ENCODE measurements at places on chromosomes 3 and 15.

GRCh38 chr3:182182531-182182968 is 470.8 kb downstream of the SOX2 start:
- no peak for DNase-seq

DNA sequence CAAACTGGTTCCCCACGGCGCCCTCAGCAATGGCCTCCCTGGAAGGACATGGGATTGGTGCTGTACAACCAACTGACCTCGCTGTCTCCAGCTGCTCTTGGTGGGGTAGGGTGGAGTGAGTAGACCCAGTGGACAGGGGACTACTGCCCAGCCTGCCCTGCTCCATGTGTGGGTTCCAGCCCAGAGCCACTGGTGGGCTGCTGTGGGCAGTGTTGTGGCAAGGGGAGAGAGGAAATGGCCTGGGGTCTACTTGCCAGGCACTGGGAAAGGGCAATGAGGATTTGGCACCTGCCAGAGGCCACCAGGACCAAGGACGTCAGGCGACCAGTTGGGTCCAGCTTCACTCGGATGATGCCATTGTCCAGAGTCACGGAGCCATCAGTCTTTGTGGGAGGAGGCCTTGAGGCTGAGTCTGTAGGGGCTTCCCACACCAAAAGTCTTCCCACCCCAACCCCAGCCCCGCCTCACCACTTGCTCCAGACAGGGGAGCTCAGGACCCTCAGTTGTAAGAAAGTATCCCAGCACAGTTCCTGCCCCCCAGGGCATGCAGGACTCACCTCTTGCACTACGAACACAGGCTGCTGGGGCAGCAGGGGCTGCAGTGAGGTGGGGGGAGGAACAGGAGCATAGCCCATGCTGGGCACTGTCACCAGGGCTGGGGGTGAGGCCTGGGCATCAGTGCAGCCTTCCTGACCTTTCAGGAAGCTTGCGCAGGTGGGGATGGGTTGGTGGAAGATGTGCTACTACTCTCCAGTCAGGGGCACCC is 9.5 kb downstream of the MAN2C1 start:
- DNase-seq, result no peak

DNA sequence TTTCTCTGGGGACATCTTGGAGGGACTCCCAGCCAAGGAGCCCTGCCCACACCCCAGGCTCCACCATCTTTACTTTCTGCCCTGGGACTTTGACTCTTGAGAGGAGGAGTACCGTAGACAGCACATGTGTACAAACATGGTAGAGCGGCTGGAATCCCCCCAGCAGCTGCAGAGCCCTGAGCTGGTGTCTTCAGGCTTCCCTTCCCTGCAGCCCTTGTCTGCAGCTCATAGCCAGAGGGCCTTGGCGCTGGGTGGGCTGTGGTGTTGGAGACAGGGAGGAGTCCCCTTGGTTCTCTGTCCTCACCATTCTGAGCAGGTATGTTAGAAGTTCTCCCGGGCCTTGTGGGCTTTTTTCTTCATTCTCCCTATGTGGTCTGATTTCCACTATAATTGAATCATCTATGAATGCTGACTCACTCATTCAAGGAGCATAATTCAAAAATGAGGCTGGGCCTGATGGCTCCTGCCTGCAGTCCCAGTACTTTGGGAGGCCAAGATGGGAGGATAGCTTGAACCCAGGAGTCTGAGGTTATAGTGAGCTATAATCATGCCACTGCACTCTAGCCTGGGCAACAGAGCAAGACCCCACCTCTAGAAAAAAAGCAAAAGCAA is 97.8 kb upstream of the MEF2A start:
- no peak for DNase-seq

- no peak for DNase-seq
These were observed 309.6 kb upstream of the GOLIM4 start for GRCh38 chr3:168405288-168405687.

DNA sequence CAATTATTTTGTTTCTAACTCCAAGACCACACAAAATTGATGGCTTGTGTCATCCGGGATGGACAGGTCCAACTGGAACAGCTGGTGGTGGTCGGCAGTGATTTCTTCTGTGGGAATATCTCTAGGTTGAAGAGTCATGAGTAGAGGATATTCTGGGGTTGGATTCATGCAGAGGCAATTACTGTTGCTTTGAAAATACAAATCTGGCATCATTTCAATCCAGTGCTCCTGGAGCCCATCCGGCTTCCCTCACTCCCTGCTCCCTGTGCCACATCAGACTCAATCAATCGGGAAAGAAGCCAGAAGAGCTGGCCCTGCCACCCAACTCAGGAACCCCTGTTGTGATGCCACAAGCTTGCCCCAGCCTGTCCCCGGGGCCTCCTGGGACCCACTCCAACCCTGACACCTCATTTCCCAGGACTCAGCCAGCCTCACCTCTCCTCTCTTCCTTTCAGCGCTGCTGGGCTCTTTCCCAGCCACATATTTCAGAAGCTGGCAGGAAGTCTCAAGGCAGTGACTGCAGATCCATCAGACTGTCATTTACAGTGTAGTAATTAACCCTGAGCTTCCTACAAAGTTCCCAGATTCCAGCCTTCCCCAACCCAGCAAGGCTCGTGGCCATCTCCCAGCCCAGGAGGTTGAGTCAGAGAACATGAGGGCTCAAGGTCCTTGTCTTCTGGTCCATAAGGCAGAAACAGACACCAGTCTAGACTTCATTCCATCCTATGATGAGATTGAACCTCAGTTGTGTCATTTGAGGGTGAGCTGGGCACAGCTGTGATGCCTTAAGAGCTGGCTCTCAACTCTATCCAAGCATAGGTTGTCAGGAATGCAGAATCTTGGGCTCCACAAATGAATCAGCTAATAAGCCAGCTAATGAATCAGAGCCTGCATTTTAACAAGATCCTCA is 114.0 kb downstream of the FAM174B start:
- DNase-seq, result no peak

GRCh38 chr3:58779934-58780333 is 113.4 kb upstream of the FAM3D start:
- DNase-seq, result no peak

DNA sequence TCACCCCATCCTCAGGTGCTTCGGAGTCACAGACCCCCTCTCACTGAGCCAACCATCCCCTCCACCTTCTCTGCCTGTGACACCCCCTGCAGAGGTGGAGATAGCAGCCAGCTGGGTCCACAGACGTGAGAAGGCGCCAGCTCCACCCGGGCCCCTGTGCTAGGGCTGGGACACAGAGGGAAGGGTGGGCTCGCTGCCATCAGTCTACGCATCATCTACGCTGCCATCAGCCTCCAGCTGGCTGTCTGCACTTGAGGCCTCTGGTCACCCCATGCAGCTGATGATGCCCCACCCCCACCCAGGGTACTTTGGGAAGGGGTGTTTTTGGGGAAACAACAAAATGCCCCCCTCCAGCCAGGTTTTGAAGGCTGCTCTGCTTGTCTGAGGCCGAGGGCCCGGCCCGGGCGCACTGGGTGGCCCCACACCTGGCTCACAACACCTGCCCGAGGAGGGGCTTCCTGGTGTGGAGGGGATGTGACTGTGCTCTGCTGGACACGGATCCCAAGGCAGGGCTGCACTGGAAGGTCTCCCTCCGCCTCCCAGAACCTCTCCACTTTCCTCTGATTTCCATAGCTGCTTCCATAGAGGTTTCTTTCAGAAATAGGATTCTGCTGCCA is 163.4 kb upstream of the IQSEC1 start:
- no peak for DNase-seq

DNA sequence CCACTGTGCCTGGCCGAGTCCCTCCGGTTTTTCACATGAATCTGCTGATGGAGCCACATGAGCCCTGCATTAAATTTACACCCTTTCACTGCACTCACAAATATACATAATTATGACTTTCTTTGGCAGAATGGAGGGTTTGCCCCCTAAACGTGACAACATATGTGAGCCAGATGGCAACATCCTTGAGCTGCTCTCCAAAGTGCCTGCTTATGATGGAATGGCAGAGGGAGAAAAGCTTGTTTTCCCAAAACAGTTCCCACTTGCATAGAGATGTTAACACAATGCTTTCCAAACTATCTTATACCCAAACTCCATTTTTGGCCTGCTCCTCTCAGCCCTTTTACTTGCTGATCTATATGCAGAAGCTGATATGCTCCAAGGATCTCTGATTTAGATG is 54.9 kb downstream of the ABCC5 start:
- DNase-seq, result no peak

DNA sequence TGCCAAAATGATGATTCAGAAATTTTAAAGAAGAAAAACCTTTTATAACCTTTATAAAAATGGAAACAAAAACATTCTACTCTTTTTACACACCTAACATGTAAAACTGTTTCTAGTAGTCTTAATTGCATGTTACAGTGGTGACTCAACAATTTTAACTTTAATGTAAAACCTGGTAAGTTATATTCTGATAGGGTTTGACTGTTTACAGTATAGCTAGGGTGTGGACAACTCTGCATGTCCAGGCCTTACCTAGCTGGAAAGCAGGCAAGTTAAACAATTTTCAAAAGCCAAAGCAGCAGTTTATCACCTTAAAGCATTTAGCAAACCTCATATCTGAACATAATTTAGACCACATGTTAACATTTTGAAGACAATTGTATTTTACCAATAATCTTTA is 328.5 kb downstream of the NEK10 start:
- no peak for DNase-seq

DNA sequence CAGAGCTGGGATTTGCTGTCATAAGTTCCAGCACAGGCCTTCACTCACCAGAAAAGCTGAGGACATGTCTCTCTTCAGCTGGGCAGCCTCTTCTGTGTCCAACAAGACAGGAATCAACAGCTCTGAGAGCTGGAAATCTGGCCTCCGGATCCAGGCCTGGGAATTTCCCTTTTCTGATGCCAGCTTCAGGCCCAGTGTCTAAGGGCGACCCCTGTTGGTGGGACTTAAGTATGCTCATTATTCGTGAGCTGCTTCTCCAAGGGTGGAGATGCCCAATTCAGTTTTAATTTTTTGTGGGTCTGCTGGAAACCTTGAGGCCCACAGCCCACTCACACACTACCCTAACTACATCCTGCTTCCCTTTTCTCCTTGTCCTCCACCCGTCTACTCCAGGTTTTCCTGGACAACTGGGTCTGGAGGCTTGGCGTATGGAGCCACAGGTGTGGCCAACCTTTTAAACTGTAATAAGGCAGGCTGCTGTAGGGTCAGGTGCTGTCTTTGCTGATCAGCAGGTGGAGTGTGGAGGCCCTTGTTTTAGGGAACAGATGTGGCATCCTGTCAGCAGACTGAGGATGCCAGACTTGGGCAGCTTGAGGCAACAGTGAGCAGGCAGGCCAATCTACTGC is 2.6 kb upstream of the CEMIP start:
- DNase-seq, result peak; percentile 76

DNA sequence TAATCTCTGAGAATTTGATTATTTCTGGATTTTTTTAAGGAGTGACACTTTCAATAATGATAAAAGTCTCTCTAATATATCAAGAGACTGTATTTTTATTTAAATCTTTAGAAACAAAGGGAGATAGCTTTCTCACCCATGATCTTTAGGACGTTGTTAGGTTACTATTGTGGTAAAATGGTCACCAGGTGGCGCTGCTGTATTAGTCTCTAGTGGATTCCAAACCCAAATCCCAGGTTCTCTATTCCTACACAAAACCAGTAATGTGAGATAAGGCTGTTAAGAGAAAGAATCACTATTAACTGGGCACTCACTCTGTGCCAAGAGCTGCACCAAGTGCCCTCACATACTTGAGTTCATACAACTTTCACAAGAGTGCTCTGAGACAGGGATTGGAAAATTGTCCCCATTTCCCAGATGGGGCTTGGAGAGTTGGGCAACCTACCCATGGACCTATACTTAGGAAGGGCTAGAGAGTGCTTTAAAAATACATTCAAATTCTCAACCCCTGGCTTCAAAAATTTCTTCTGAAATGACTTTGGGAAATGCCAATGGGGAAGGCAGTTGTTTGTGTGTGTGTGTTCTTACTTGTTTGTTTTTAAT is 593.4 kb upstream of the TGFBR2 start:
- DNase-seq, result peak; percentile 48

- no peak for DNase-seq
These were observed 5.7 kb downstream of the PLCH1 start for GRCh38 chr3:155739154-155739553.

DNA sequence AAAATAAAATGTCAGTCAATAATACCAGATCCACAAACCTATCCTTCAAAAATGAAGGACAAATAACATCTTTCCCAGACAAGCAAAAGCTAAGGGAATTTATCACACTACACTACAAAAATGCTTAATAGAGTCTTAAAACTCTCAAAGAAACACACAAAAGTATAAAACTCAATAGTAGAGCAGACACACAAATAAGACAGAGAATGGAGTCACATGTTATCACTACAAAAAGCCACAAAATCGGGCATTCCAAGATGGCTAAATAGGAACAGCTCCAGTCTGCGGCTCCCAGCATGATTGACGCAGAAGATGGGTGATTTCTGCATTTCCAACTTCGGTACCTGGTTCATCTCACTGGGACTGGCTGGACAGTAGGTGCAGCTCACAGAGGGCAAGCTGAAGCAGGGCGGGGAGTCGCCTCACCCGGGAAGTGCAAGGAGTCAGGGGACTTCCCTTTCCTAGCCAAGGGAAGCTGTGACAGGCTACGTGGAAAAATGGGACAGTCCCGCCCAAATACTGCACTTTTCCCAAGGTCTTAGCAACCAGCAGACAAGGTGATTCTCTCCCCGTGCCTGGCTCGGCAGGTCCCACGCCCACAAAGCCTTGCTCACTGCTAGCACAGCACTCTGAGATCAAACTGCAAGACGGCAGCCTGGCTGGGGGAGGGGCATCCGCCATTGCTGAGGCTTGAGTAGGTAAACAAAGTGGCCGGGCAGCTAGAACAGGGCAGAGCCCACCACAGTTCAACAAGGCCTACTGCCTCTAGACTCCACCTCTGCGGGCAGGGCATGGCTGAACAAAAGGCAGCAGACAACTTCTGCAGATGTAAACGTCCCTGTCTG is 46.3 kb downstream of the SENP7 start:
- DNase-seq, result peak; percentile 24

DNA sequence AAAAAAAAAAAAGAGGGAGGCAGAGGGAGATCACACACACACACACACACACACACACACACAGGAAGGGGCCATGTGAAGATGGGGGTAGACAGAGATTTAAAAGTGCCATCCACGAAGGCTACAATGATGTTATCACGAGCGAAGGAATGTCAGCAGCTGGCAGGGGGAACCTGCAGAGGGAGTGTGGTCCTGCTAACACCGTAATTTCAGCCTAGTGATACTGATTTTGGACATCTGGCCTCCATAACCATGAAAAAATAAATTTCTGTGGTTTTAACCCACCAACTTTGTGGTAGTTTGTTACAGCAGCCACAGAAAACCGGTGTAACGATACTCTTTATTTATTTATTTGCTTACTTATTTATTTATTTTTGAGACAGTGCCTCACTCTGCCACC is 76.0 kb downstream of the TMCO5A start:
- no peak for DNase-seq

DNA sequence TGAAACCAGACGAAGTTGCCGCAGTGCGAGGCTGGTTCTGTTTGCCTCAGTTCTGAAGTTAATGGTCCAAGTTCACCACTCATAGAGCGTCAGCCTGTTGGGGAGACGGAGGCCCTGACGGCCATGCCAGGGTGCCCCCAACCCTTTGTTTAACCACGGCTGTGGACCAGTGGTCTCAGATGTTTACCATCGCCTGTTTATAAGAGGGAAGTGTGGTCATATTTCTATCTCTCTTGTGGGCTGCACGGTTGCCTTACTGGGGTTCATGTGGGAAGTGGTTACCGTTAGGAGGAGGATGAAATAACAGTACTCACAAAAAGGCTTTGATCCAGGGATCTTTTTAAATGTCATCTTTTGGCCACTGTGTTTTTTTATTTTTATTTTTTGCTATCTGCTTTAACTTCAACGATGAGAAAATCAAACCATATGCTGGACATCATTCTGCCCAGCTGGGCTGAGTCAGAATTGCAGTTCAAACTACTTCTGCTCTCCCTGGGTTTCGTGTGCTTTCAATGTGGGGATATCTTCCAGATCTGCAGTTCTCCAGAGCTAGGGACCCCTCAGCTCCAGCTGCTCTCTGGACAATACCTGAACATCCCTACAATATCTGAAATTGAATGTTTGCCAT is 17.8 kb downstream of the SMAD3 start:
- DNase-seq, result peak; percentile 50

All from activated CD4-positive, alpha-beta T cell treated with anti-CD3 and anti-CD28 coated beads, Interleukin-10, Interleukin-2, amounts not matched to agents 100 ng/mL and 50 ng/mL, durations not matched to agents 16 hours and 8 hours (primary cell).